Activated CD8-positive, alpha-beta T cell treated with anti-CD3 and anti-CD28 coated beads, Interleukin-2, amount 10 ng/mL, durations not matched to agents 7 days and 5 days (primary cell): ENCODE measurements at places on chromosomes 5 and 9.

DNA sequence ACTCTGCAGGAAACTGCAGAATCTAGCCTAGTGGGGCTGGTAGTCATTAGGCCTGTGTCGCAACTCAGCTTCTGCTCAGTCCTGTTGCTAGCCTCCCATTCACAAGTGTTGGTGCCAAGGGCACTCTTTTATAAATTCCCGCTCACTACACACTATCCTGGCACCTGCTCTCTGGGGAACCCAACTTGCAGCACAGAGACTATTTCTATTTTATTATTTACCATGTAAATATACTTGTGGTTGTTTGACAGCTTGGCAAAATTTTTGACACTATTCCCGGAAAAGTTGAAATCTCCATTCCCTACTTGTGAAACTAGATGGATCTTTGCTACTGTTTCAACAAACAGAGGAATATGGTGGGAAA lies 20.4 kb upstream of the SMC2 start:
- no peak for DNase-seq

- no peak for DNase-seq
These were observed 235.7 kb downstream of the ICE1 start for GRCh38 chr5:5658226-5658625.

GRCh38 chr5:40365342-40366330 lies 314.1 kb upstream of the PTGER4 start:
- DNase-seq = no peak

DNA sequence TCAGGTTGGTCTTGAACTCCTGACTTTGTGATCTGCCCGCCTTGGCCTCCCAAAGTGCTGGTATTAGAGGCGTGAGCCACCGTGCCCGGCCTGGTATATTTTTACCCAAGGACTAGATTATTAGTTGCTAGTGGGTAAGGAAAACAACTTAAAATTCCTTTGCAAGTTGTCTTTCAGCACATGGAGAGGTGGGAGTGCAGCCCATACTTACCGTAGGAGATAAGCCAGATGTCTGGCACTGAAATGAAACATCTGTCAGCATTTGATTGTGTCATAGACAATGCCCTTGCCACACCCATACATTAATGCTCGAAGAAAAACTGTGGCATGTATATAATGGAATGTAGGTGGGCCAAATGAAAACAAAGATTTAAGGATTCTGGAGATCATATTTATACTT lies 36.6 kb upstream of the ANKH start:
- DNase-seq = no peak

GRCh38 chr5:96572864-96573512 lies 89.2 kb upstream of the CAST start:
- DNase-seq = no peak

GRCh38 chr5:50975840-50976239 lies 309.4 kb downstream of the PARP8 start:
- no peak for DNase-seq
